ENCODE measurements at places on chromosomes 2 and 18.
A peak's percentile ranks its signal among the peaks of the same experiment; 100 is the strongest.

DNA sequence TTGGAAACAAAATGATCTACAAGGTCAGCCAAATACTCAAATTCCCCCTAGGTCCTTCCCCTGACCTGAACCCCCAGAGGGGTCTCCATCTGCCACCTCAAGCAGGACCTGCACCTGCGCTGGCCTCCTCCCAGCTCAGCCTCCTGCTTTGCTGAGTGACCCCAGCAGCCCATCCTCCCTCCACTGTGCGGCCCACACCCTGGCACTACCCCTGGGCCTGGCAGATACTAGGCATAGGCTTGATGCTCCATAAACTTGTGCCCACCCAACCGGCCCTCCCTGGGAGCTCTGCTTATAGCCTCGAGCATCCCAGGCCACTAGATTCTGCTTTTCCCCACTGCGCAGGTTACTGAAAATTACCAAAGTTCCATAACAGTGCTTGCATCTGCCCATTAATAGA is 156.2 kb downstream of the HDAC4 start:
- DNase-seq: no peak

- DNase-seq: peak; percentile 47
These were observed 52.4 kb upstream of the AGPS start for GRCh38 chr2:177340158-177340557.

DNA sequence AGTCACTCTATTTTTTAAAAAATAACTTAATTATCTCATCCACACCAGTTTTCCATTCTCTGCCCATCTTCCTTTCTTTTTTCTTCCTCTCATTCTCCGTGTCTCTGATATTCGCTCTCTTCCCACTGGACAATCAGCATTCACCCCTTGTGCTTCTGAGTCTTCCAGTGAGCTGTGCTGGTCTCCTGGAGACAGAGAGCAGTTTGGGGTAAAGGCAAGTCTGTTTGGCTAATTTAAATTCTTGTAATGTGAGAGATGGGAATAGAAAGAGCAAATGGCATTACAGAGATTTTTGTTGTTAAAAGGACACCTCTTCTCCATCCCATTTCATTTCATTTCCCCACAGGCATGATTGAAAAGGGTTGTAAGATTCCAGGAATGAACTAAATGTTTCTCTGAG is 107.5 kb downstream of the DTNA start:
- no peak for DNase-seq

GRCh38 chr2:54750040-54750439 is 26.6 kb downstream of the EML6 start:
- DNase-seq: no peak

DNA sequence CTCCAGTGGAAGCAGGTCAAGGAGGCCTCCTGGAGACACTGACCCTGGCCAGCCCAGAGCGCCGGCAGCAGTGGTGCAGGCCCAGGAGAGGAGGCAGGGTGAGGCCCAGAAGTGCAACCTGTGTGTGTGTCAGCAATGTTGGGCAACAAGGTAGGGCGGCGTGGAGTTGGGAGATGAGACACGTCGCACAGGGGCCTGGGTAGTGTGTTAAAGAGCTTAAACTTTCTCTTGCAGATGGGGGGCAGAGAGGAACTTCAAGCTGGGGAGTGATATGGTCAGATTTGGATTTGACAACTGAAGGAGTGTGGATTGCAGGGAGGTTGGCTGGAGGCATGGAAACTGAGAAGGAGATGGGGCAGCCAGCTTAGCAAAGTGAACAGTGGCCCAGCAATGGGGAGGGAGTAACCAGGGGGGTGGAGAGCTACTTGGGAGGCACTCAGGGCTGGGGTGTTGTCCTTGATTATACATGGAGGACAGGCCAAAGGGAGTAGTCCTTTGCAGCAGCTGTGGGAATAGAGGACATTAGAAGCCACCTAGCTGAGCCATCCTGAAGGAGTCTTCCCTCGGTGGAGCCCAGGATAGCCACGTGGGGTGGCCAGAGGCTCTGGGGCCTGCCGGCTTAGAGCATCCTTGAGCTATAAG is 278.6 kb upstream of the HS6ST1 start:
- DNase-seq: no peak

GRCh38 chr2:1995584-1995983 is 251.3 kb upstream of the PXDN start:
- DNase-seq: no peak

DNA sequence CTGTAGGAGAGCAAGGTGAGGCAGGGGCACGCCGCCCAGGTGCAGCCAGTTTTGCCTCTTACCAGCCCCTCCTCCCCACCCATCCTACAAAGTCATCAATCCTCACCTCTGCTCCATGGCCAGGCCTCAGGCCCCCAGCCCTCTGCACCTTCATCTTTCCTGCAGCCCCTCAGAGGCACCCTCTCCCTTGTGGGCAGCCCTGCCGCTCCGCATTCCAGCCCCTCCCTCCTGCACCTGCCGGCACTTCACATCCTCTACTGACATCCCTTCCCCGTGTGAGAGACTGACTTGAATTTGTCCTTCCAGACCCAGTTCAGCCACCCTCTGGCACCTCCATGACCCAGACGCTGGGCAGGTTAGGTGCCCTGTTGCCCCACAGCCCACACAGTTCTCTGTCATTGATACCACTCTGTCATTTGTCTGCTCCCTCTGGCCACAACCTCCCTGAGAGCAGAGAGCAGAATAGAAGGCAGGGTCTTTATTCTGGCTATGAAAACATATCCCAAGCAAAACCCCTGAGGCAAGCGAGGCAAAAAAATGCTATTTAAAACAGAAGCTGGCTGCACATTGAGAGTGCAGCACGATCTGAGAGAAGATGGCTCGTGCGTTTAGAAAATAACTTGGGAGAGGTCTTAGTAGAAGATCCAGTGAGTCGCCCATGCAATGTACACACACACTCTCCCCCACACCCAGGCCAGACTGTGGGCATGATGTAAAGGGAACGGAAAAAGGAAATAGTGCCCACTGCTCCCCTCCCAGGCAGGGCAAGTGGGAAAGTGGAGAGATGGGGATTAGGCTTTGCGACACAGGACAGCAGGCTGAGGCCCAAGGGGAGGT is 25.9 kb downstream of the SDC1 start:
- peak; percentile 62 for DNase-seq

DNA sequence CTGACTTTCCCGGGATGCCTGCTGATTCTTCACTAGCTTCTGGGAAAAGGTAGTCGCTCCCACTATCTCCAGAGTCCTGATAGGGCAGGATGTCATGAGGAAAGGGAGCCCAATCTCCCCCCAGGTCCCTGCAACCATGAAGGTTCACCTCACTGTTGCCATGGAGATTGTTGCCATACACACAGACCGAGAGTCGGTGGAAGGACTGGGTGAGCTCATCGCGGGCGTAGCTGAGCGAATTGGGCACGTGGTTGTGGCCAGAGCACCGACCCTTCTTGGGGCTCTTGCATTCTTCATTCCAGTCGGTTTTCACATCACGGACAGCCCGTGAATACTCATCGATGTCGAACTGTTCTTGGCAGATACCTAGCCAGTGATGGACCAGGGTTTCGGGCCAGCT is 97.4 kb downstream of the MEP1B start:
- DNase-seq: no peak

DNA sequence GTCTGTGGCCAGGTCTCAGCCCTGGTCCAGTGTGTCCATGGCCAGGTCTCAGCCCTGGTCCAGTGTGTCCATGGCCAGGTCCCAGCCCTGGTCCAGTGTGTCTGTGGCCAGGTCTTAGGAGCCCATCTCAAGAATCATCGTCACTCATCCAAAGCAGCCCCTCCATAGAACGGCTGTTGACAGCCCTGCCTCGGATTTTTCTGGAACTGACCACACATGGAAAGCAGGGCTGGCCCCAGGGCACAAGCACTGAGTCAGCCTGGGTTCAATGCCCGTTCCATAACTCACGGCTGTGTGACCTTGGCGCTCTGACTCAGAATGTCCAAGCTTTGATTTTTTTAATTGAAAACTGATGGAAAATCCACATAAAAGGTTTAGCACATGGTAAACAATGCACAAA is 59.9 kb upstream of the SNTG2 start:
- DNase-seq: no peak

- peak; percentile 50 for DNase-seq
These were observed 62.9 kb downstream of the MTHFD2 start for GRCh38 chr2:74261204-74261864.

All from epithelial cell of esophagus (primary cell).